ENCODE measurements at places on chromosomes 4 and X. TPM values are rescaled to one million over a fixed set of nuclear protein-coding genes. Genes with fewer than 3 reads are reported as not detected.

DNA sequence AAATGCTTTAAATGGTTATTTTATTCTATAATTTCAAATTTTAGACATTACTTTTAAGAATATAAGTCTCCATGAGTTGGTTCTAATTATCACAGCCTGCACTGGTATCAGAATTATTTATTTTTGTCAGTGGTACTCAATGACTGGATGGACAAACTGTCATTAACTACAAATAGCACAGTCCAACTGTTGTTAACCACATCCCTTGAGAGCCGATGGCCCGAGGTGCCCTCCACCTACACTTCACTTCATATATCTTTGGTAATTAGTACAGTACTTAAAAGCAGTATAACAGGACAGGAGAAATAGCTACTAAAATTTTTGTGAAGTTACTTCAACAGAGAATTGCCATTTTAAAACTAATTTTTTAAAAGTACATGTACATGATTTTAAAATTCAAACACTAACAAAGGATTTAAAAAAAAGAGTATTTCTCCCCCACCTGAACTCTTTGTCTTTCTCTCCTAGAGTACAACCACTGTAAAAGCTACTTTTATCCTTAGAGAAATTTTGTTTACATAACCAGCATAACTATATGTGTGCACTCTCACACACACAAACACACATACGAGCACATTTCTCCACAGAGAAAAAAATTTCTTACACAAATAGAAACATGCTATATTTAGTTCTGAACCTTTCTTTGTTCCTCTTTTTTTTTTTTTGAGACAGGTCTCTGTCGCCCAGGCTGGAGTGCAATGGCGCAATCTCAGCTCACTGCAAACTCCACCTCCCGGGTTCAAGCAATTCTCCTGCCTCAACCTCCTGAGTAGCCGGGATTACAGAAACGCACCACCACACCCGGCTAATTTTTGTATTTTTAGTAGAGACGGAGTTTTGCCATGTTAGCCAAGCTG lies 6.5 kb downstream of the TIFA start:
- H3K27ac ChIP-seq: no peak overlapping the region
- no peaks in the 10 kb centered on the region for H3K27me3 ChIP-seq
- H3K36me3 ChIP-seq: no peaks in the 10 kb centered on the region
- H3K4me1 ChIP-seq: peaks cover 18% of the 10 kb centered on the region
- no peak for DNase-seq

DNA sequence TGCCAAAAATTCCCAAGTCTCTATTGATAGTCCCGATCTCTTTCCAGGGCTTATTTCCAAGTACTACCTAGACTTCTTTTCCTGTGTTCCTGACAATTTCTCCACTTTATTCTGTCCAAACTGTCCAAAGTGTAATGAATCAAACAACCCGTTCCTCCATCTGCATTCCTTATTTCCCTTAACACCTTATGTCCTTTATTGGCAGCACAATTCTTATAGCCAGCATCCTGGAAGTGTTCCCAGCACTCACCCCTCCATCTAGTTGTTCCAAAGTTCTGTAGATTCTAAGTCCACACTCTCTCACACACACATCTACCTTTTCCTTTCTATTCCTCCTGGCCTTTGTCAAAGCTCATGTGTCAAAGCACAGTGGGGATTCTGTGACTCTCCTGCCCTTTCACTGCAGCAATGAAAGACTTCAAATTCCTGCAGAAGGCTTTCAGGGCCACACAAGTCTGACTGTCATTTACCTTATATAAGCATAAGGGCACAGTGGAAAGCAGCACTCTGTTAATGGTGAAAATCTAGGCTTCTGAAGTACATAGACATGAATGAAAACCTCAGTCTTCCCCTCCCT lies 22.1 kb downstream of the LIMCH1 start:
- no peaks in the 10 kb centered on the region for H3K4me1 ChIP-seq
- H3K4me3 ChIP-seq: no peak overlapping the region
- no peaks in the 10 kb centered on the region for H3K36me3 ChIP-seq
- no peak for DNase-seq

DNA sequence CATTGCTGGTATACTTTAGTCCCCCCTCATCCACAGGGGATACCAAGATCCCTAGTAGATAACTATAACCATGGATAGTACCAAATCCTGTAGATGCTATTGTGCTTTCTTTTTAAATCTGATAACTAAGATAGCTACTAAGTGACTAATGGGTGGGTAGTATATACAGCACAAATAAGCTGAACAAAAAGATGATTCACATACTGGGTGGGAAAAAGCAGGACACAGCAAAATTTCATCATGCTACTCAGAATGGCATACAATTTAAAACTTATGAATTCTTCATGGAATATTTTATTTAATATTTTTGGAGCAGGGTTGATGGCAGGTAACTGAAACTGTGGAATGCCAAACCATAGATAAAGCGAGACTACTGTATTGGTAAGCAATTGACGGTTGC lies 161.6 kb downstream of the IL15 start:
- no peaks in the 10 kb centered on the region for H3K4me1 ChIP-seq
- DNase-seq: no peak
- no peak overlapping the region for H3K27ac ChIP-seq

GRCh38 chrX:111041018-111041462 lies 55.0 kb upstream of the PAK3 start:
- no peaks in the 10 kb centered on the region for H3K27me3 ChIP-seq
- H3K4me3 ChIP-seq: no peak overlapping the region
- H3K4me1 ChIP-seq: no peaks in the 10 kb centered on the region
- no peak overlapping the region for H3K27ac ChIP-seq
- no peaks in the 10 kb centered on the region for H3K36me3 ChIP-seq

DNA sequence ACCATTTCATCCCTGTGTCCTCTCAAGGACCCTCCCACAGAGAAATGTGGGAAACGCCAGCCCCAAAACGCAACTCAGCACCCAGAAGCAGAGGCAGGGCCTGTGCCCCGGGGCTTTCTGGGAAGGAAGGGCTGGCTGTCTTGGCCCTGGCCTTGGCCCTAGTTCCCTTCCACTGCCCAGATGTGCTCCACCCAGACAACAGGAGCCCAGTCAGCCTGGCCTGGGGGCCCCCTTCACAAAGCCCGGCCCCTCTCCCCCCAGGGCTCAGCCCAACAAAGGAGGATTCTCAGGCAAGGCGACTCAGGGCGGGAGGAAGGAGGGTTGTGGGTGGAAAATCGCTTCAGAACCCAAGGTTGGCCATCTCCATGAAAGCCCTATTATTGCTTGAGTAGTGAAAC lies 82.5 kb downstream of the PJA1 start:
- H3K4me1 ChIP-seq: no peaks in the 10 kb centered on the region
- H3K36me3 ChIP-seq: no peaks in the 10 kb centered on the region
- no peaks in the 10 kb centered on the region for H3K27me3 ChIP-seq
- no peak overlapping the region for H3K27ac ChIP-seq

- H3K4me1 ChIP-seq: no peaks in the 10 kb centered on the region
- H3K4me3 ChIP-seq: no peak overlapping the region
- no peak overlapping the region for H3K27ac ChIP-seq
- H3K27me3 ChIP-seq: no peaks in the 10 kb centered on the region
Observed at GRCh38 chrX:254630-255215, 26.5 kb upstream of the PLCXD1 start.

TRIM61 gene
- 4.0 TPM for total RNA-seq

COX7B2 gene
- total RNA-seq: not detected
